ENCODE measurements at places on chromosomes 2 and 18. TPM values are rescaled to one million over a fixed set of nuclear protein-coding genes. Genes with fewer than 3 reads are reported as not detected.

PLCD4 gene
- 30.4 TPM for polyA plus RNA-seq

DSG1 gene
- not detected for polyA plus RNA-seq

DNA sequence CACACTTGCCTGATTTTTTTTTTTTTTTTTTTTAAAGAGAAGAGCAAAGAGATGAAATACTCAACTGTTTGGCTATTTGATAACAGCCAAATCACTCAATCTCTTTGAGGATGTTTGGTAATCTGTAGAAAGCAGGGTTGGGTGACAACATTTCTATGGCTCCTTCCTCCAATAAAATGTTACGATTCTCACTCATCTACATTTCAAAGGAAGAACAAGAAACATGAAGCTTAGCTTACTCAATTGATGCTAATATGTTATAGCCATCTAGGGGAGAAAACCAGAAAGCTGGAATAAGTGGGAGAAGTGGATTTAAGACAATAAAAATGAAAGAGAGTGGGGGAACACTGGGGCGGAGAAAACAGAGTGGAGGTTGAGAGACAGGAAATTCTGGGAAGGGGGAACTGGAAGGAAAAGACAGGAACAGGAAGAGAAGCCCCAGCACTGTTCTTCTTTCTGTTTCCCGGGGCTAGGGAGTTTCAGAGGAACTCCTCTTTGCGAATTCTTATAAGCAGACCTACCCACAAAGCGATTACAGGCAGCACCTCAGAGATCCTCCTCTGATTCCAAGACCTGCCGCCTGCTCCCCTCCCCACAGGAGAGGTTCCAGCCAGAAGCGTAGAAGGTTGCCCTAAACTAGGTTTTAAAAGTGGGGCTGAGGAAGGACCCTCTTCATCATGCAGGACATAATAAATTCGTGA, 13.3 kb downstream of the ST3GAL5 start:
- DNase-seq = no peak

- DNase-seq = no peak
Measured at GRCh38 chr2:215059724-215060123, 78.7 kb downstream of the ABCA12 start.

Data from kidney (tissue), 22 donors.